Renal cortex interstitium (tissue), 15 donors: ENCODE measurements at places on chromosomes 5 and 9. TPM values are rescaled to one million over a fixed set of nuclear protein-coding genes. Genes with fewer than 3 reads are reported as not detected.

GRCh38 chr9:113876993-113877368 lies 872 bp downstream of the ZNF618 start:
- no peak for DNase-seq

GRCh38 chr9:20015427-20015931 lies 226.6 kb upstream of the SLC24A2 start:
- no peak for DNase-seq

- no peak for DNase-seq
Observed at GRCh38 chr5:59437176-59437575, 456.4 kb downstream of the PDE4D start.

DNA sequence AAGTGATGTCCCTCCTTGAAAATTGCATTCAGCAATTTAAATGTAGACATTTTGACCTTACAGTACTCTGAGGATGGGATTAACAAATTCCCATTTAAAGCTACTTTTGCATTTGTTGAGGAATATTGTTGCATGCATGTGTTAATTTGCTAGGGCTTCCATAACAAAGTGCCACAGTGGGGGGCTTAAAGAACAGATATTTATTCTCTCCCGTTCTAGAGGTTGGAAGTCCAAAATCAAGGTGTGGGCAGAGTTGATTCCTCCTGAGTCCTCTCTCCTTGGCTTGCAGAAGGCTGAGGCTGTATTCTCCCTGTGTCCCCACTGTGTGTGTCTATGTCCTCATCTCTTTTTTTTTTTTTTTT lies 51.8 kb upstream of the CDK20 start:
- no peak for DNase-seq

- DNase-seq: no peak
Observed at GRCh38 chr5:82804155-82804690, 273.0 kb downstream of the TMEM167A start.

Gene IARS1
- polyA plus RNA-seq: 116 TPM

Gene TIFAB
- 0.14 TPM for polyA plus RNA-seq
